ENCODE measurements at places on chromosomes 4 and X.

GRCh38 chr4:66572949-66573348, 902.7 kb upstream of the EPHA5 start:
- DNase-seq: no peak

DNA sequence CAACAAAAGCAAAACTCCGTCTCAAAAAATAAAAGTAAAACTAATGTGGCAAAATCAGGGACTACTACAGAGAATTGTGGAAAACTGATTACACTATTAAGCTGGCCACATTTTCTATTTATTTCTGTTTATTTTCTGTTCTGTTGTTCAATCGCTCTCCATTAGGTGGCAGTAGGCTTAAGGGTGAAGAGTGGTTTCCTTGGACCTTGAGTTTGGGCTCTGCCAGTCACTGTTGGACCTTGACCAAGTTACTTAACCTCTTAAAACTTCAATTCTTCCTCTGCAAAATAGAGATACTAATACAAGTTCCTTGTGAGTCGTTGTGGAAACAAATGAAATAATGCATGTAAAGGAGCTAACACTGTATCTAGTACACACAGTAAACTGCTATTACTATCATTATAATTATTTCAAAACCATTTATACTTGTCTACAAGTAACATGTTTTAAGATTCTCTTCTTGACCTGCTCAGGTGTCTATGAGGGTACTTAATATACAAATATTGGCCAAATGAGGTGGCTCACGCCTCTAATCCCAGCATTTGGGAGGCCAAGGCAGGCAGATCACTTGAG, 15.2 kb downstream of the HSD17B11 start:
- peak; percentile 32 for DNase-seq

GRCh38 chr4:187209921-187210613, 486.4 kb upstream of the FAT1 start:
- DNase-seq: no peak

DNA sequence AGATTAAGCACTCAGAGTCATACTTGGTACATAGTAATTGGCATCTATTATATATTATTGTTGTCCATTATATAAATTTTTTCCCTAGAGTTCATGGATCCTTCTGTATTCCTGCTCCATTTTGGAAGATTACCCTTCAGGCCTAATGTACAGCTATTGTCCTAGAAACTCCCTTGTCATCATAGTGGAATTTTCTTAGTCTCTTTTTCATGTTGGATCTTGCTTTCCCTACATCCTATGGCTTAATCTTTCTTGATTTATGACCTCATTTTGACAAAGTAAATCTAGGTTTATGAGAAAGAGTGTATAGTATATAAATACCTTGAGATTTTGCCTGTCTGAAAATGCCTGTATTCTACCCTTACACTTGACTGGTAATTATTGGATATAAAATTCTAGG, 22.1 kb downstream of the ARMCX4 start:
- DNase-seq: no peak

GRCh38 chrX:123357941-123358340, 173.9 kb downstream of the GRIA3 start:
- no peak for DNase-seq

DNA sequence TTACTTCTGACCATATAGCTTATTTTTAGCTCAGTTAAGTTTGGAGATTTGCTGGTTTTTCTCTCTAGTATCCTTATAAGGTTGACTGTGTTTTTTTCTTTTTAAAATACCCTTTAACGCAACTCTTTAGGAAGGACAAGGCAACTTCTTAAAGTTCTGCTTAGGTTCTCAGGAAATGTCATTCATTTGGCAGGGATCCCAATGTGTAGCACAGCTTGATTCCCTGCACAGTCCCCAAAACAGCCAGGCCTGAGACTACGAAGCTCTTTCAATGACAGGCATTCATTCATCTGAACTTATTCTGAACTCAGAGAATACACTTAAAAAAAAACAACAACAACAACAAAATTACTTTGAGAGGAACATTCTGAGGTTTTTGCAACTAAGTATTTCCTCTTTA, 1765.8 kb downstream of the PCDH7 start:
- no peak for DNase-seq

- peak; percentile 9 for DNase-seq
These were observed 35.3 kb upstream of the TENM3 start for GRCh38 chr4:182207830-182208396.

GRCh38 chr4:100188829-100189228, 1.4 kb downstream of the DDIT4L start:
- no peak for DNase-seq

DNA sequence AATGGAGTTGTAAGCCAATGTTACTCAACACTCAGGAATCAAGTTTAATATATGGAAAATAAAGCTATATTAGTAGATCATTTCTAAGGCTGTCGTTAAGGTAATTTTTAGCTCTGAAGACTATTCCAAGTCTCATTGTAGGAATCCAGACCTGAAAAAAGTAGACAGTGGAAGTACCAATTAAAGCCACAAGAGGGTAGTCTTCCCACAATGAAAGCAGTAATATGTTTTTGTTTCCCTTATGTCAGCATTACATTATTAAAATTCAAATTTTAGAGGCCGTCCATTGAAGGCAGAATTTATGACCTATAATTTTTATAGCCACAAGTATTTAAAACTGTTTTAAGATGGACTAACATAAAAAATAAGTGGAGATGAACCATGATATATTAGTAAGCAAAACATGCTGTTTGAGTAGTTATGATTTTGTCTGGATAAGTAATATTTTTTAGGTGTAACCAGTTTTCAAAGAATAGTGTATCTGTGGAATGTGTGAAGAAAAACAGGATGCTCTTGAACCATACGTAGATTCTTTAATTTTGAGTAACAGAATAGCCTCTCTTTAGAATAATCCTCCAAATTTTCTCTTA, 372.6 kb upstream of the TECRL start:
- peak; percentile 23 for DNase-seq

GRCh38 chr4:11421116-11421515, 7.6 kb downstream of the HS3ST1 start:
- DNase-seq: no peak

DNA sequence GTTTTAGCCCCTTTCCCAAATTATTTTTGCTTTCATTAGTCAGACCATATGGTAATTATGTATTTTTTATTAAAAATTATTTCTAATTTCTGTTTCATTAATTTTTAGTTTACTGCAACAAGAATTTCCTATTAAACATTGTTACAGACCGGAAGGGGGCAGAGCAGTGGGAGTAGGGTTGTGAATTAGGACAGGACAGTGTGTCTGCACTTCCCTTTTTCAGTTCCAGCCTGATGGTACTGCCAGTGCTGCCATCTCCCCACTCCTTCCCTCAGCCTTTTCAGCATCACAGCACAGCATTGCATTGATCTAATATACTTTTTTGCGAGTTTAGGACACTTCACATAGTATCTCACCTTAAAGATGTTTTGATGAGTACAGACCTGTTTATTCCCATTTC, 76.5 kb downstream of the STIM2 start:
- DNase-seq: no peak

GRCh38 chrX:48709522-48710112, 13.1 kb downstream of the SUV39H1 start:
- DNase-seq: no peak

- DNase-seq: no peak
These were observed 498 bp downstream of the RBMX start for GRCh38 chrX:136880003-136880451.

GRCh38 chrX:1477229-1477628, 24.5 kb upstream of the ASMTL start:
- no peak for DNase-seq

- DNase-seq: no peak
These were observed 79.3 kb upstream of the C4orf50 start for GRCh38 chr4:6097581-6097980.

- DNase-seq: no peak
These were observed 358.2 kb upstream of the CLNK start for GRCh38 chr4:11042760-11043159.

GRCh38 chrX:106725931-106726330, 570 bp upstream of the RNF128 start:
- DNase-seq: no peak

DNA sequence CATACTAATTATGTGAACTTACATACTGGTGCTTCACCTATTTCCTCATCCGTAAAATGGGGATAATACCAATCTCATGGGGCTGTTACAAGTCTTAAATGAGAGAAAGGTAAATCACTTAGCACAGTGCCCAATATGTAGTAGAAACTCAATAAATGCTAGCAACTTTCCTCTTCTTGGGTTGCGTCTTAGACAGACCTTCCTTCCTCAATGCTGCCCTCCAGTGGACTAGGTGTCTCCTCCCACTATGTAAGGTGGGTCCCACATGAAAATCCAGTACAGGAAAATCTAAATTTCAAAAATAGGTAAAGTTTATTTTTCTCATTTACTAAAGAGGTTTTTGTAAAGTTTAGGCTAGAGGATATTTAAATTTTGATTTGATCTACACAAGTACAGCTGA, 20.6 kb downstream of the ZDHHC9 start:
- DNase-seq: no peak

DNA sequence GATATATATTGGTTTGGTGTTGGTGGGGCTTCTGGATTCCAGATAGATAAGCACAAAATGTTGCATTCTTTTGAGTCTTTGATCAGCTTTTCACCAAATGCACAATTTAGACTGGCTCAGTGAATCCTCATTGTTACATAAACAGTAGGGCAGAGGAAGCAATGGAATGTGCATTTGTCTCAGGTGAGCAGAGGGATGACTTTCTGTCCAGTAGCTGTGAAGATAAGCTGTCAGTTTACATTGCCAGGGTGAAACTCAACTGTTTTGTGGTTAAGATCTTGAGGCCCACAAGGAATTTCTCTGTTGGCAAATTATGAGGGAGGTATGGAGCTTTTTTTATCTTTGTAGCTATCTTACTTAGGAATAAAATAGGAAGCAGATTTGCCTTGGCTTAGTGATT, 168.0 kb downstream of the GALNTL6 start:
- DNase-seq: no peak

DNA sequence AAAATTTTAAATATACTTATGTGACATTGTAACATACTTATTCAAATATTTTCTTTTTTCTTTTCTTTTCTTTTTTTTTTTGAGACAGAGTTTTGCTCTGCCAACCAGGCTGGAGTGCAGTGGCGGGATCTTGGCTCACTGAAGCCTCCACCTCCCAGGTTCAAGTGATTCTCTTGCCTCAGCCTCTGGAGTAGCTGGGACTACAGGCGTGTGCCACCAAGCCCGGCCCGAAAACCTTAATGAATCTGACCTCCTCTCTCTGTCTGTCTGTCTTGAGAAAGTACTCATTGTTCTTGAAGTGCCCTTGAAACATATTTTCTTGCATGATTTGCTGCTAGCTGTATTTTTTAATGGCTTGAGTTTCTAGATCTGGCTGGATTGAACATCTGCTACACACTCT, 136.8 kb downstream of the ANAPC4 start:
- no peak for DNase-seq

GRCh38 chr4:1604706-1605205, 79.4 kb downstream of the FAM53A start:
- DNase-seq: no peak

GRCh38 chr4:169649545-169650226, 29.3 kb downstream of the CLCN3 start:
- no peak for DNase-seq

- DNase-seq: no peak
These were observed 6.4 kb upstream of the SCML2 start for GRCh38 chrX:18360867-18361266.

DNA sequence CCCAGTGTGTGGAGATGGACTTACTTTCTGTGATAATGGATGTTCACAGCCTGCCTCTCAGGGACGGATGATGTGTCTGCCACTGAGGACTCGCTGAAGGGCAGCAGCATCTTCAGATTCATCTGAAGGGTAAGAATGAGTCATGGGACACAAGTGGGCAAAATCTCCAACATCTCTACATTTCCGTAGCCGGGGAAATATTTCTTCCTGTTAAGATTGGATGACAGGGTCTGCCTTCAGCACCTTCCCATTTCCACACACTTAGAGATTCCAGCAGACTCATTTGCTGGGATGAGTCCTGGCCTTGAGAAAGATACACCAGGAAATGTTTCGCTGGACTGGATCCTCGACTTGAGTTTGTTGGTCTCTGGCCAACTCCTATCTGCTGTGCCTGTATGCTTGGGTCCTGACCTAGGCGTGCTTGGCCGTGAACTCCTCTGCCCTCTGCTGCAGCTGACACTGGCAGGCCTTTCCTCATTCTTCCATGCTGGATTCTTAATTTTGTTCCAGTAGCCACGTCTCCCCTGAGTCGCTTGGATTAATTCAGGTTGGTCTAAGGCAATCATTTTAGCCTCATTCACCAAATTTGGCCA, 46.5 kb upstream of the SOD3 start:
- no peak for DNase-seq

DNA sequence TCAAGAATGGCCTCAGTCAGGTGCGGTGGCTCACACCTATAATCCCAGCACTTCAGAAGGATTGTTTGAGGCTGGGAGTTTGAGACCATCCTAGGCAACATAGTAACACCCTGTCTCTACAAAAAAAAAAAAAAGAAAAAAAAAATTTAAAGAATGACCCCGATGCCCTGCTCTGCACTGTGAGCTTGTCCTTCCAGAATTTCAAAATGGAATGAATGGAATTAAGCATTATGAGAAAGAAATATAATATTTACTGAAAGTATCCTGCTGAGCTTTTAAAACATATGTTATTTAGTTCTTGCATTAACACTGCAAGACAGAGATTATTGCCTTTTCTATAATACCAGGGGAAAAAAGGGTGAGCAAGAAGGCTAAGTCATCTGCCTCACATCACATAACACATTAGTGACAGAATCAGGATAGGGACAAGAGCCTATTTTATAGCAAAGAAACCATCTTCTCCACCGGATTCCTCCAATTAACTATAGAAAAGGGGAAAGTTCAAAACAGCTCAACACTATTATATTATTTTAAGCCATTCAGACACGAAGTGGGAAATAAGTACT, 41.9 kb upstream of the GAB1 start:
- no peak for DNase-seq

GRCh38 chr4:17134100-17134499, 235.7 kb upstream of the LDB2 start:
- no peak for DNase-seq

- DNase-seq: no peak
These were observed 66.9 kb upstream of the MMAA start for GRCh38 chr4:145552181-145552822.

DNA sequence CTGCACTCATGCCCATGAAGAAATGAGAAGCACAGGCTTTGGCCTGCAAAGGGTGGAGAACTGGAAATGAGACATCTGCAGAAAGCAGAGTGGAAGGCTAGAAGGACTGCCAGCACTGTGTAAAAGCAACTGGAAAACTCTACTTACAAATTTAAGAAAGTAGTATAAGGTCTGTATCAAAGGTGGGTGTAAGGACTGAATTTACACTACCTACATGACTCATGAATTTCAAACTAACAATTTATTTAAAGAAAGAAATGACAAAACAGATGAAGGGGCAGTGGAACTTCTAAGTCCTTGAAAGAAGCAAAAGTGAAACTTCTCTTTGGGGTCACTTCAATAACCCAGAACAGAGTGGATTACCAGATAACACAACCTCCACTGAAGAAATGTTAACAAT, 71.2 kb downstream of the SLC10A7 start:
- no peak for DNase-seq

All from SW 1271 (cell line).